ENCODE measurements at places on chromosomes 11 and 22.

DNA sequence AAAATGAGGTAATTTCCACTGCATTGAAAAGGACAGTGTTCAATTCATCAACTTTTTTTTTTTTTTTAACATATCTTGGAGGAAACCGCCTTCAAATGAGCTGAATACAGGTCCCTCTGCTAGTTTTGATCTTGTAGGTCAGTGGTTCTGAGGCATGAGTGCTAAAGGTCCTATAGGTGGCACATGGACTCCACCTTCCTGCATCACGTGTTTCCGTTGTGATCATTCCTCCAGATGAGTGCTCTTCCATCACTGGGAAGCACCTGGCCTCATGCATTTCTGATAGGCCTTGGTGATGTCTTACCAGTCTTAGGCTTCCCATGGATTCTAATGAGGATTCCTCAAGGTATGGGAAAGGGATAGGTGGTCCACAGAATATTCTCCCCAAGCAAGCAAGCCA, 37.8 kb downstream of the FDX1 start:
- DNase-seq = no peak

GRCh38 chr22:17381192-17381913, 12.1 kb downstream of the CECR2 start:
- DNase-seq = no peak

DNA sequence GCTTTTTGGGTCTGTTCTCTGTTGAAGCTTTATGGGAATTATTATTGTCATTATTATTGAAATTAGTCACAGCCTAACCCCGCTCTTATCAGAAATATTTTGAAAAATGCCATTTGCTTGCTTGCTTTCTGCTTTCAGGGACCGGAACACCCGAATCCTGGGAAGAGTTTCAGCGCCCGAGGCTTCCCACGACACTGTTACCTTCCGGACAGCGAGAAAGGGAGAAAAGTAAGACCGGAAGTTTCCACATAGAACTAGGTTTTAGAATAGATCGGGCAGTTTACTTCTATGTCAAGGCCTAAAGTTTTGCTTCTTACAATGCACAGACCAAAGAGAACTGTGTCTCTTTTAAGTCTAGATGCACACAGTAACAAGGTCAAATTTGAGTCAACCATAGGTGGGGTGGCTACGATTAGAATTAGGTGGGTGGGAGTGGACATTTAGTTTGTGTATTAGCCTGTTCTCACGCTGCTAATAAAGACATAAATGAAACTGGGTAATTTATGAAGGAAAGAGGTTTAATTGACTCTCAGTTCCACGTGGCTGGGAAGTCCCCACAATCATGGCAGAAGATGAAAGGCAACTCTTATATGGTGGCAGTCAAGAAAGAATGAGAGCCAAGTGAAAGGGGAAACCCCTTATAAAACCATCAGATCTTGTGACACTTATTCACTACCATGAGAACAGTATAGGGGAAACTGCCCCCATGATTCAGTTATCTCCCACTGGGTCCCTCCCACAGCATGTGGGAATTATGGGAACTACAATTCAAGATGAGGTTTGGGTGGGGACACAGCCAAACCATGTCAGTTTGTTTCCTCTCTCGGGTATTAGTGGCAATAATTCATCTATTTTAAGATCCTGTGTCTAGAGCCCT, 12.9 kb downstream of the MPEG1 start:
- no peak for DNase-seq

- no peak for DNase-seq
These were observed 28.0 kb upstream of the L3MBTL2 start for GRCh38 chr22:41177040-41177621.

GRCh38 chr11:66345316-66345649, 379 bp upstream of the BRMS1 start:
- no peak for DNase-seq

DNA sequence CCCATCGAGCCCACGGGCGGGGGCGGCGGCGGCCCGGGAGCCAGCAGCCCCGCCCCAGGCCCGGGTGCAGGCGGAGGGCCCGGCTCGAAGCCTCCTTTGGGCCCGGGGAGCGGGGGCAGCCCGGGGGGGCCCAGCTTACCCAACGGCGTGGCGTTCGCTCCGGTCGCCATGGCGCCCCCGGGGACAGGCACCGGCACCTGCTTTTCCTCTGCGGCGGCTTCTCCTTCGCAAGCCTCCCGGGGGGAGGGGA, 194 bp downstream of the SF1 start:
- DNase-seq = no peak

- DNase-seq = no peak
These were observed 454.3 kb downstream of the OPCML start for GRCh38 chr11:133078012-133078411.

DNA sequence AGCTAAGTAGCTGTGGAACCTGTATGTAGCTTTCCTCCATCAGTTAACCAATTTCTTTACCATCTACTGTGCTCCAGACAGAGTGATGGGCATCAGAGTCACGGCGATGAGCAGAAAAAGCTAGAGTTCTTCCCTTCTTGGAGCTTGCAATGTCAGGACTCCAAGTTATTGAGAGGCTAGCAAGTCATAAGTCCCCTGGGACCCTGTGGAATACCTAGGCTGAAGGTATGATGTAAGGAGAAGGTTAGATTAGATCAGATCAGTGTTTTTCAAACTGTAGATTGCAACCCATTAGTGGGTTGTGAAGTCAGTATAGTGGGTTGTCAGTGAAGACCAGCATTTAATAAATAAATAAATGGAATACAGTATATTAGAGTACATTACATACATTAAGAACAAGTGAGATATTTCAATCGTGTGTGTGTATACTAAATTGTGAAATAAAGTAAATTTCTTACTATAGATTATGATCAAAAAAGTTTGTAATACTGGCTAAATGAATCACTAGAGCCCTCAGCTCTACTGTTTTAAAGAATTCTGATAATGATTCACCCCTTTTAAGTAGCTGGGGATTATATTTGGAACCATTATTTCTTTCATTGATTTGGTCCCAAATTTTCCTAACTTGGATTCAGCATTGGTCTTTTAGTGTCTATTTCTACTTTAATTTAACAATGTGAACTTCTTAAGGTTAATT, 52.3 kb downstream of the RASSF10 start:
- DNase-seq = no peak

DNA sequence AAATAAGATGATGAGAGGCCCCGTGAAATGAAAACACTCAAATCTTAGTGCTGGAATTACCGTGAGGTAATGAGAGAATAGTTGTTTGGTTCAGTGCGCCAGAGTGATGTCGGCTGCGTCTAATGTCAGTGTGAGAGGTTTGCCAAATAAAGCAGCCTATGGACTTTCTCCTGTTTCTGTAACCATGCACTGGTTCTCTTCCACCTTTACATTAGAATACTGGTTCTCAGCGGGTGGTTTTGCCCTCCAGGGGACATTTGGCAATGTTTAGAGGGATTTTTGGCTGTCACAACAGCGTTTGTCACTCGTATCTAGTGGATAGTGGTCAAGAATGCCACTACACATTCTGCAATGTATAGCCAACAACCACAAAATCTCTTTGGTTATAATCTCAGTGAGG, 1.1 kb downstream of the OOSP4B start:
- DNase-seq = no peak

DNA sequence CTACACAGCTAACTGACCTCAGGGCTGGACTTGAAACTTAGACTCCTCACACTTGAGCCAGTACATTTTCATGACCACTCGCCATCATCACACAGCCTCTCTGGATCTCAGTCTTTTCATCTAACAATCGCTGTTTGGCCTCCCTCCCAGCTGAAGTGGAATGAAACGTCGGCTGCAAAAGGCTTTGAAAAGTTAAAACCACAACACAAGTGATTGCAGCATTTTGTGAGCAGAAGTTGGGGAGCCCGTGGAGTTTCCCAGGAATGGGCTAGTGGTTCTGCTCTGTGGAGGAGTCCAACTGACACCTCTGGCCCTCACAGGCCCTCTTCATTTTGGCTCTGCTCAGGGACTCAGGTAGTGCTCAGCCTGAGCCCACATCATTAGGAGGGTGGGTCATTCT, 35.9 kb upstream of the TRIM29 start:
- no peak for DNase-seq

GRCh38 chr22:26673486-26673885, 16.1 kb downstream of the MIAT start:
- no peak for DNase-seq

GRCh38 chr22:38799265-38800002, 5.5 kb upstream of the DNAL4 start:
- no peak for DNase-seq
